ENCODE measurements at places on chromosomes 12 and 14.

DNA sequence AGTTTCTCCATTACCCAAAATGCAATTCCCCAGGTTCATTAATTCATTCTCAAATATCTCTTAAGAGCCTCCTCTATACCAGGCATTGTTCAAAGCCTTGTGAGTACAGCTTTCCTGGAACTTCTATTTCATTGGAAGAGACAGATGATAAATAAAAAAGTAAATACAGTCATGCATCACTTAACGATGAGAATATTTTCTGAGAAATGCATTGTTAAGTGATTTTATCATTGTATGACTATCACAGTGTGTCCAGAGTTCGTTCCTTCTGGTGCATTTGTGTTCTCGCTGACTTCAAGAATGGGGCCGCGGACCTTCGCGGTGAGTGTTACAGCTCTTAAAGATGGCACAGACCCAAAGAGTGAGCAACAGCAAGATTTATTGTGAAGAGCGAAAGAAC, 66.0 kb downstream of the ANO4 start:
- DNase-seq: no peak

GRCh38 chr14:95657454-95657853, 28.8 kb upstream of the TCL1B start:
- DNase-seq: no peak

DNA sequence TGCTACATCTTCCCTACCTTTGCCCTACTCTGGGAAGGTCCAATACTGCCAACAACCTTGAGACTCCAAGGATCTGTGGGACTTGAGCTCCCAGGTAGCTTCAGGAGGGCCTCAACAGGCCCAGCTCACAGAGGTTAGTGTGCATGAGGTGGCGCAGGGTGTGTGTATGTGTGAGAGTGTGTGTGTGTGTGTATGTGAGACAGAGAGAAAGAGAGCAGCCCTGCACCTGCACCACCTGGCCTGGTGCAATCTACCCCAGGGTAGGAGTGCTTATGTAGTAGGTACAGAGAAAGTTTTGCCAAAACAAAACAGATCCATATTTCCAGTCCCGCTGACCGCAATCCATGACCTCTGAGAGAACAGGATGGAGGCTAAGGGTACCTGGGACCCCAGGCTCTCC, 24.6 kb downstream of the TMEM229B start:
- DNase-seq: no peak

DNA sequence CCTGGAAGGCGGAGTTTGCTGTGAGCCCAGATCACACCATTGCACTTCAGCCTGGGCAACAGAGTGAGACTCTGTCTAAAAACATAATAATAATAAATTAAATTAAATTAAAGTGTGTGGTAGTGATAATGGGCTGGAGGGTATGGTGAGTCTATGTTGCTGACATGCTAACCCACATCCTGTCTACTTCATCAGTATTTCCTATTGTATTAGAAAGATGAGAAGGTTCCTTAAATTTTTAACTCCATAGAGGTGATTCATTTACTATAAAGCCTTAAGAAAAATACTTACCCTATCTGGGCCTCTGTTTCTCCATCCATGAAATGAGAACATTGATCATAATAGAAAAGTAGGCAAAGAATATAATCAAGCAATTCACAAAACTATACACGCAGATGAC, 280.5 kb downstream of the FBXL14 start:
- DNase-seq: no peak

DNA sequence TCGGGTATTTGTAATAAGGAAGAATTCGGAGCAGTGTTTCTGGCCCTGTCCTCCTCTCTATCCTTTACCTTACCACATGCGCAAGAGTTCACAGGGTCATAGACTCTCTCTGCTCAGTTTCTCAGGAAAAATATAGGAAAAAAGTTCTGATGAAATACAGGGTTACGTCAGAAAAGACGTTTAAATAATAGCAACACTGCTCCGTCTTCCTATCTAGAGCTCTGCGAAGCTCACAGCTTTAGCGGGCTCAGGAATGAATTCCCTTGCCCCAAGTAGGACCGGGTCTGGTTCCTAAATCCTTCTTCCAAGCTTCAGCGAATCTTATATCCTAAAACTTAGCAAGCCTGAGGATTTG, 365 bp downstream of the CCDC59 start:
- no peak for DNase-seq

DNA sequence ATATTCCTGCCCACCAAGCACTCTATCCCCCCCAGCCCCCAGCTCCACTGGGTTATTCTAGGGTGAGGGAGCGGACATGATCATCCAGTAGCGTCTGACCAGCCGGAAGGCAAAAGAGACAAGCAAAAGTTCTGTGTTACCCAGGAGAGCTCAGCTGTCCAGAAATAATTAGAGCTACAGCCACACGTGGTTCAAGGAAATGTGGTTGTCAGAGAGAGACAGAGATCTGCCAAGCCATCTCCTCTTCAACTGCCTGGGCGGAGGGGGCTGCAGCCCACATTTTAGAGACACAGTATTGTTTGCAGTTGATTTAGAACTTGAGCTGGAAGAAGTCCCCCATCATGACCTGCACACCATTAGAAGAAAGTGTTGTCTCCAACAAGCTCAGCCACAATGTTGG, 30.4 kb downstream of the DAO start:
- DNase-seq: no peak

DNA sequence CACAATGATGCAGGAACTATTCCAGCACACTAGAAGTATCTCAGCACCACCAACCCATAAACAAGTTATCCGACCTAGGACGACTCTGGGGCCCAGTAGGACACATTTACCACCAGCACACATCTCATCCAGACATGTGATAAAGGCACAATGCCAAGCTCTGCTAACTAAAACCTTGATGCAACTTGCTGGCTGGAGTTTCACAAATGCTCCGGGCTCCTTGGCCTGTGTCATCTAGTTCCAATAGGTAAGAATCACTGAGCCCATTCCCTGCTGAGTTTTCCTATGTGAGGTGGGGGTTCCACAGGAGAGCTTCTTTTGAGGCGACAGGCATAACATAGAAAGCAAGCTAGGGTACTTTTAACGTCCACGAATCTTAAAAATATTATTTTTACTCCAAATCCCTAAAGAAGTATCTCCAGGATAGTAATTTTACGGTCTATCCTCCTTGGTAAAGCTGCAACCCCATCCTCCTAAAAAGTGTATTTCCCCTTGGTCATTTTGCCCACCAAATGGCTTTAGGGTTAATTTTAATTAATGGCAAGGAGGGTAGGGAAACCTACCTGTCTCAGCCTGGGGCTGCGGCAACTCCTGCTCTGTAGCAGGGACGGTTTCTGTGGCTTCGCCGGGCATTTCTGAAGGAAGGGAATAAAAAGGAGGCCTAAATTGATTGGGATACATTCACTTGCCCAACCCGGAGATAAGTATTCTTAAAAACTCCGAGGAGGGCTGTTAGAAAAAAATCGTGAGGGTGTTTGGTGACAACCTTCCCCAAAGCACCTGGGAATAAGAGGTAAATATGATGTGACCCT, 1.0 kb downstream of the NACA start:
- peak; percentile 32 for DNase-seq

DNA sequence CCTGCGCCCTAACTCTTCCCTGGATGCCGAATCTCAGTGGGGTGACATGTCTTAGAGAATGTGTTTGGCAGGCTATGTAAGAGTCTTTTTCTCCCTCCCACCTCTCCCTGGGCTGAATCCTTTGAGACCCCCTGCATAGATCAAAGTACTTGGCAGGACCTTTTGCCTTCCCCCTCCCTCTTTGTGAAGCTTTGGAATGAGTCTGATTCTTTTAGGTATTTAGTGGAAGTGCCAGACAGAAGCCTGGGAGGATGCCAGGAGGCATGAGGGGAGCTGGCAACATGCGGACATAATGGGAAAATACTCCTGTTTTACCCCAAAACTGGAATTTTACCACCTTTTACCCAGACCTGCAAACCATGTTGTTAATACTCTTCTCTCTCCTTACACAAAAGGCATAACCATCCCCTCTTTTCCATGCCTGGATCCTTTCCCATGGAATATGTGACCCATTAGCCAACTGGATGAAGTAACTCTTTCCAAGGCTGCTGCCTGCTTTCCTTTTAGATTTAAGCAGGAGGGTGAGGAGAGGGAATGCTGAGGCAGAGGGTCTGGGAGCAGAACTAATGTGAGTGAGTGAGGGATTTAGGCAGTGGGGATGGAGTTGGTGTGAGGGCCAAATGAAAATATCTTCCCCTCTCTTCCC, 41.7 kb downstream of the TTLL5 start:
- no peak for DNase-seq

- no peak for DNase-seq
Observed at GRCh38 chr12:12460935-12461922, 101.4 kb downstream of the DUSP16 start.

- peak; percentile 86 for DNase-seq
Observed at GRCh38 chr12:6367065-6367968, 8.0 kb downstream of the SCNN1A start.

GRCh38 chr12:130374083-130374482, 36.4 kb downstream of the PIWIL1 start:
- DNase-seq: no peak

- no peak for DNase-seq
Observed at GRCh38 chr12:47075192-47076084, 4.0 kb upstream of the PCED1B start.

DNA sequence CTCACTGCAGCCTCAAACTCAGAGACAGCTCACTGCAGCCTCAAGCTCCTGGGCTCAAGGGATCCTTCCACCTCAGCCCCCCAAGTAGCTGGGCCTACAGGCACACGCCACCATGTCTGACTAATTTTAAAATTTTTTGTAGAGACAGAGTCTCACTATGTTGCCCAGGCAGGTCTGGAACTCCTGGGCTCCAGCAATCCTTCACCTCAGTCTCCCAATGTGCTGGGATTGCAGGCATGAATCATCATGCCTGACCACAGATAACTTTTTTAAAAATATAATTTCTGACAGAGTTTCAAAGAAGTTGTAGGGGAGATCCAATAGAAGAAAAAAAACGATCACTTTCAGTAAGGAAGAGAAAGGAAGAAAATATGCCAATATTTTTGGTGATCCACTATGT, 189.7 kb upstream of the CDKN3 start:
- DNase-seq: no peak

GRCh38 chr14:22282417-22282816, 306.6 kb downstream of the DAD1 start:
- peak; percentile 78 for DNase-seq

DNA sequence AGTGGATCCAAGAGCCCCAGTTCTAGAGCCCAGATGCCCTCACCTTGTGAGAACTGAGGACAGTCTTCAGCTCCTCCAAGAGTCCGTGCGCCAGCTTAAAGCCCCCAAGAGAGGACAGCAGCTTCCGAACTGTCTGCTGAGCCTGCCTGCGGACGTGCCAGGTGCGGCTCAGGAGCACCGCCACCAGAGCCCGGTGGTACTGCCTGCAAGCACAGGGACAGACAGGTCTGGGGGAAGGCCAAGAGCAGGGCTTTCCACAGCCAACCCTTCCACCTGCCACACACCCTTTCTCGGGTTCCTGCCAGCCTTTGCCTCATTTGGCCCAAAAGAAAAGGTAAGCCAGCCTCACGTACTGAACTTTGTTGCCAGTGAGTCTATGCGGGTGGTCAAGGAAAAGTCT, 30.2 kb downstream of the GCN1 start:
- no peak for DNase-seq

DNA sequence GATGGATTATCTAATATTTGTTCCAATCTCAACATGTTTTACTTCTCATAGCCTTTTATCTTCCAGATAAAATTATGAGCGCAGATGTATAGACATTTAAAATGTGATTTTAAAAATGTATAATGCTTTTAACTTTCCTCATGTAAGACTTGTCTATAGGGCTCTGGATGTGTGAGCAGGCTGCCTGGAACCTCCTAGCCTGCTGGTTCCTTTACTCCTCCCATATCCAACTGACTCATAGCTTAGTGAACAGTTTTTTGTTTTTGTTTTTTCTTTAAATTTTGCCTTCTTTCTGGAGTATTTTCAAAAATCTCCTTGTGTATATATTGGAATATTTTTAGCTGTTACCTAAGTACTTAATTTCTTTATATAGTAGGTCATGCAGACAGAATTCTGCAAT, 115.4 kb downstream of the PDE3A start:
- DNase-seq: no peak

DNA sequence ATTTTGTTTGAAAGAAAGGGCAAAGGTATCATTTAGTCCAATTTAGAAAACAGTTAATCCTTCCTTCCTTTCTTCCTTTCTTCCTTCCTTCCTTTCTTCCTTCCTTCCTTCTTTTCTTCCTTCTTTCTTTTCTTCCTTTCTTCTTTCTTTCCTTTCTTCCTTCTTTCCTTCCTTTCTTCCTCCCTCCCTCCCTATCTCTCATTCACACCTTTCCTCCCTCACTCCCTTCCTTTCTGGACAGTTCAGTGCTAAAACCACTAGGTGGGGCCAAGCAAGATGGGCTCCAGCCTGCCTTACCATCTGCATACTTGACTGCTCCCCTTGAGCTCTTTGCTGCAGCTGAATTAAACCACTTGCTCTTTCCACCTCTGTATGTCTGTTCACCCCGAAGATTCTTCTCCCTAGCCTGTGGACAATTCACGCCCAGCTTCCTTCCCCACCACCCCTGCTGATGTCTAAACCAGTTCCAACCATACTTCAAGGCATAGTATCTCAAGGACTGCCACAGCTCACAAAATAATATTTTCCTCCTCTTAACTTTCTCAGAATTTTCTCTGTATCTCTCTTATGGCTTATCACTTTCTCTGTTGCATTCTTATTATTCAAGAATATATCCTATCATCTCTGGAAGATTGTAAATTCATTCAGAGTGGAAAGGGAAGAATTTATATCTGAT, 78.0 kb downstream of the DBX2 start:
- DNase-seq: no peak

GRCh38 chr12:46357438-46358324, 14.9 kb downstream of the SLC38A2 start:
- no peak for DNase-seq

GRCh38 chr12:53061404-53062010, 11.6 kb downstream of the TNS2 start:
- DNase-seq: no peak

GRCh38 chr14:92334050-92334449, 11.1 kb downstream of the SLC24A4 start:
- no peak for DNase-seq

All from hematopoietic multipotent progenitor cell (in vitro differentiated cells).